ENCODE measurements at places on chromosomes 1 and 21.

DNA sequence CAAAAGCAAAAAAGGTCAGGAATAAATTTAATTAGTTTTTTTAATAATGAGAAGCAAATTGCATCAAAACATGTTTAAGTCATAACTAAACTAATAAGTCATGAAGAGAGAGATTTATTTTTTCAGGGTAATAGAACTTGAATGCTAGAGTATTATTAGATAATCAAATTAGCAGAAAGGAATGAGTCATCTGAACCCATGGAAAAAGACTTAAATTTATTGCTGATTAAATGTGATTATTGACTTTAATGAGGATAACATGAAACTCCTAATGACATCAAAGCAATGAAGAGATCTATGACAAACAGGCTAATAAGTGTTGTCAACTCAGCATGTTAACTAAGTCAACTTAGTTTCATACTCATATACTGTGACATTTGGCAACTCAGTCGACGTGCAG is 264.2 kb downstream of the USP25 start:
- DNase-seq, result no peak

DNA sequence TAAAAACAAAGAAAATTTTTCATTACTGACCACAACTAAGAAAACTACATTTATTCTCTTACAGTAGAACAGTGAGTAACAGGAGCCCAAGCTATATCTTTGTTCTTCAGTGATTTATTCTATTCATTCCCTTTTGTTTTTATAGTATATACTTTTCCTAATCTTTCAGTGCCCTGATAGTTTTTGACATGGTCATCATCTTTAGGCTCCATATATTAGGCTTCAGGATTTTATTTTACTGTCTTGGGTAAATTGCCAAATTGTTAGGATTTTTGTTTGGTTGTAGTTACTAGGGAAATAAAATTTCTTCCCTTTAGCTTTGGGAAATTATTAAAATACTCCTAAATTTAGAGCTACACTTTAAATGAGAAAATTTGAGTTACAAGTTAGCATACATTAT is 10.3 kb downstream of the FBXO28 start:
- no peak for DNase-seq

GRCh38 chr1:228448372-228448771 is 31.7 kb upstream of the TRIM17 start:
- DNase-seq, result no peak

DNA sequence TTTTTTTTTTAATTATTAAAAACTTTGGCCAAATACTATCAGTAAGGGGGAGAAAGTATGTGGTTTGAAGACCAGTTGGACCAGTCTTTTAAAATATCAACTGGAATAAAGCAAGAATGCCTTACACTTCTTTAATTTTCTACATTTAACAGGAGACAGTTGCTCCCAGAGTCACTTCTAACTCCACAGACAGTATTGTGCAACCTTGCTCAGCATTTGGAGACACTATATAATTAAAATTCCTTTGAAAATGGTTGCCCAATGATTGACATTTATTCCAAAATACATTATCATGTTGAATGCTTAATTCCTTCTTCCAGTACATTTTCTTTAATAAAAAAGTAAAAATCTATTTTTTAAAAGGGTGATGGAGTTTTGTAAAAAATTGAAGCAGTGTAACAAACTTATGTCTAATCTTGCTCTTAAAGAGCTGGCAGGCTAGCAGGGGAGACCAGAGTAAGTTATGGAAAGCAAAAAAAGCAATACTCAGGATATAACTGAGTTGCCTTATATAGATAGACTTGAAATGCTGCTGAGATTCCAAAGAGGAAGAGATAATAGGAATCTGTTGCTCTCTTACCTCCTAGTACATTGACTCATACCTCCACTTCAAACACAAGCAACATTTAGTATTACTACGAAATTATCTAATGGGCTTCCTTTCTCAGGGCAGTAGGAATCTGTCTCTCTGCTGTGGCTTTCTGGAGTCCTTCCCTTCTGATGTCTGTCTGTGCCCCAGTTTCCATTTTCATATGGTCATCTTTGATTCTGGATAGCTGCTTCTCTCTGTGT is 69.7 kb upstream of the RGL1 start:
- no peak for DNase-seq

DNA sequence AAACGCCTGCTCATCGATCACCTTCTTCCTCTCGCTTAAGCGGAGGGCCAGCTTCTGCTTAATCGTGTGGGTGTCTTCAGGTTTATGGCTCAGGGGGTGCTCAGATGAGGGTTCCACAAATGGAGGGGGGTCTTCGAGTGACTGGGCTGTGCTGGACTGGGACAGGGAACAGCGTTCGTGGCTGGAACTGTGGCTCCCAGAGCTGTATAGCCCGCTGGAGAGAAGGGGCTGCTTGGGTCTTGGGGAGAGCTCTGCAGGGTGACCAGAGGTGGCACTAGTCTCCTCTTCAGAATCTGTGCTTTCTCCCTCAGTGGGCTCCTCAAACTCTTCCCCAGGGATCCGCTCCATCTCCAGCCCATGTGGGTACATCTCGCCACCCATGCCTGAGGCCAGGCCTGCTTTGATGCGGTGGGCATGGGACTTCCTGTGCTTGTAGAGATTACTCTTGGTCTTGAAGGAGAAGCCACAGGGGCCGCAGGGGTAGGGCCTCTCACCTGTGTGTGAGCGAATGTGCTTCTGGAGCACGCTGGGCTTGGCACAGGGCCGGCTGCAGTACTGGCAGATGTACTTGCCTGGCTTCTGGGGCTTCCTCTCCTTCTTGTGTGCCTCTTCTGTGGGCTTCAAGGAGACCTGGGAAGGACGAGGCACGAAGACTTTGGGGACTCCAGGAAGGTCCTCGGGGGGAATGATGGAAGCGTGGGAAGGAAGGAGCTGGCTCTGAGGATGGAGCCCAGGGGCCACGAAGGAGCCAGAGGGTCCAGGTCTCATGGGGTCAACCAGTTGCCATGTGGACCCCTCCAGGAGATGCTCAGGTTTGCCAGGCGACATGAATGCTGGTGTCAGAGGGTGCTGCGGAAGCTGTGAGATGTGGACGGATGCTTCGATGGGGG is 99.4 kb upstream of the EDN2 start:
- no peak for DNase-seq

- DNase-seq, result no peak
Observed at GRCh38 chr1:153646672-153647345, 11.7 kb upstream of the SNAPIN start.

DNA sequence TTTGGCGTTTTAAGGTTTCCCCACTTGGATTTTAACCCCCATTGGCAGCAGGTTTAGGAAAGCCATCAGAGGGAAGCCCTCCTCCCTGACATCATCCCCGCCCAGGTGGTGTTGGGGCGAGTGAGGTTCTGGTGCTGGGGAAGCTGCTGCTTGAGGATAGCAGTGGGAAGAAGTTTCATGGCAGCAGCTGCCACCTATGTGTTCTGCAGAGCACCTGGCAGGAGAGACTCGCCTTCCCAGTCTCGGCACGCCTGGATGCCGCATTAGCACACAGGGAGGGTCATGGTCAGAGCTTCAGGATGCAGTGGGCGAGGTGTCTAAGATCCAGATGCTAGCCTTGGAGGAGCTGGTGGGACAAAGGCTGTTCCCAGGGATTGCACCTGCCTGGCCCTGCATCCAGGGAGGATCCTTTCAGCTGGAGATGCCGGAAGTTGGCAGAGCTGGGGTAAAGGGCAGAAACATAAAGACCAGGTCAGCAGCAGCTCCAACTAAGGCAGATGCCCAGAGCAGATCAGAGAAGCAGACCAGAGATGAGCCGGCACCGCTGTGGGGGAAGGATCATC is 33.9 kb downstream of the ABCG1 start:
- DNase-seq, result peak; percentile 21

GRCh38 chr1:119662034-119662437 is 14.0 kb upstream of the ZNF697 start:
- DNase-seq, result no peak

DNA sequence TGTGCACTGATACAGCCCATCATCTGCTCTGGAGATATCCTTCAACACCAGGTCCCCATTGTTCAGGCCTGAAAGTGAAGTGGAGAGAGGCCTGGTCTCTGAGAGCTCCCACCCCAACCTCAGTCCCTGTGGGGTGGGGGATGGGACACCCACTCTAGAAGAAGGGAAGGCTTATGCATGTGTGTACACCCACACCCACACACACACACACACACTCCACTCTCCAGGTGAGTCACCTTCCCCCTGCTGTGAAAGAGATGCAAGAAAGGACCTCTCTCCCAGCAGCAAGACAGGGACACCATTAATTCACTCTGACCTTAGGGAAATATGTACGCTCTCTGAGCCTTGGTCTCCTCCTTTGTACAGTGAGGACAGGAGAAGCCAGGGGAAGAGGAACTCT is 5.9 kb downstream of the VSIG8 start:
- DNase-seq, result no peak

DNA sequence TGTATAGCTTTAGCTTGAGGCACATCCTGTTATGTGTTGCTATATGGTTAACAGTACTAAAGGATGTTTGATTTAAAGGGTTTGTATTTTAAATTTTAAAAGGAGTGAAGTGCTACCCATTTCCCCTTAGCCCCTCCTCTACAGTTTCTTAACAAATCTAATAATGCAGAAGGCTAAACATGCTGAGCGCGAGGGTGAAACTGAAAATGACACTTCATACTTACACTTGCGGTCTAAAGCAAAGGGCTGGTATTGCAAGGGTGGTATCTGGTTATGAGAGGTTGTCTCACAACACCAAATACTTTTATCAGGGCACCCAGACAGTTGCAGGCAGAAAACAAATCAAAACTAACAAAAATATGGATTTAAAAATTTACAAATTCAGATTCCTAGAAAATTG is 172.3 kb downstream of the SIPA1L2 start:
- DNase-seq, result no peak

GRCh38 chr1:231808116-231808515 is 181.5 kb downstream of the DISC1 start:
- no peak for DNase-seq

- peak; percentile 42 for DNase-seq
Observed at GRCh38 chr1:2583871-2584351, 2.7 kb upstream of the PRXL2B start.

DNA sequence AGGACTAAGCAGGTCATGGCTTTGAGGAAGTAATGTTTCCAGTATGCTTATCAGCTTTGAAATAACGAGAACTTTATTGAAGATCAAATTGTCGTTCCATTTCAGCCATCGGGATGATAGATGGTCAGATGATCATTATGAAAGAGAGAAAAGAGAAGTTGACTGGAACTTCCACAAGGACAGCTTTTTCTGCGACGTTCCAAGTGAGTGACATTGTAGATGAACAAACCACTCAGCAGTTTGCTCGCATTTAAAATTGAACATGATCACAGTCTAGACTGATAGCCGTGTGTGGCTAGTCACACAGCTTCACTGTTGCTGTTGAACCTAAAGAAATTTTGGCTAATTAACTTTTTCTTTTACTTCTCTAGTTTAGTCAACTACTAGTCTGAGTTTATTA is 151.1 kb downstream of the TLR5 start:
- DNase-seq, result no peak

DNA sequence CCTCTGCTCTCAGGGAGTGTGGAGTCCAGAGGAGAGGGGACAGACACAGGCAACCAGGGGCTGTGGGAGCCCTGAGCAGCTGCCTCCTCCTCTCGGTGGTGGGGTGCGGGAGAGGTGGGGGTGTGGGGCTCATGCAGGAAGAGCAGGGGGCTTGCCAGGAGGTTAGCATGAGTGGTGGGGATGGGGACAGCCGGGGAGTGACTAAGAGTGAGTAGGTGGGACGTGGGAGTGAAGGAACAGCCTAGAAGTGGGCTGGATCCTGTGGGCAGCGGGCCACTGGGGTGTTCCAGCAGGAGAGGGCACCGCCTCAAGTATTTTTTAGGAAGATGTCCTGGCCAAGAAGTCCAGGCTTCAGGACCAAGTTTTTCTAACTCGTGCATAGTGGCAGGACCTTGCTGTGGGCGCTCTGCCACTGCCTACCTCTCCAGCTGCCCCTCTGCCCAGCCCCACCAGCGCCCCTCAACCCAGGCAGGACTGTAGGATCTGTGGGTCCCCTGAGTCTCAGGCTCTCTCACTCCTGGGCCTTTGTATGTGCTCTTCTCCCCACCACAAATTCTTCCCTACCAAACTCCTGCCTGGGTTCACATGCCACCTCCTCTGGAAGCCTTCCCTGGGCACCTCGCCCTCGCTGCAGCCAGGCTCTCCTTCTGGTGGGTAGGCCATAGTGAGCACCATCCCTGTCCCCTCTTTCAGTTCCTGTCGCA is 18.8 kb upstream of the LHX4 start:
- peak; percentile 10 for DNase-seq
